Left forelimb (tissue), 1 donor: ENCODE measurements at places on chromosomes 5 and 9.

DNA sequence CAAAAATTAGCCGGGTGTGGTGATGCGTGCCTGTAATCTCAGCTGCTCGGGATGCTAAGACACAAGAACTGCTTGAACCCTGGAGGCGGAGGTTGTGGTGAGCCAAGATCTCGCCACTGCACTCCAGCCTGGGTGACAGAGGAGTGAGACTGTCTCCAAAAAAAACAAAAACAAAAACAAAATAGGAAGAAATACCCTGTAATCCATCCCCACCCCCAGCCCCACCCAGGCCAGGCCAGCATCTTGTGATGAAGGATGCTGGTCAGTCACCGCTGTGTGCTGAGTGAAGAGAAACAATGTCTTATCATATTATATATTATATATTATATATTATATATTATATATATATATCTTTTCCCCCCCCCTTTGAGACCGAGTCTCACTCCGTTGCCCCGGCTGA is 15.4 kb upstream of the CCIN start:
- DNase-seq, result no peak

- no peak for DNase-seq
These were observed 69.2 kb downstream of the FAM114A2 start for GRCh38 chr5:153969563-153969895.

GRCh38 chr5:64979531-64979930 is 210.8 kb downstream of the CWC27 start:
- no peak for DNase-seq

GRCh38 chr5:125336401-125336800 is 590.0 kb upstream of the ZNF608 start:
- DNase-seq, result no peak

DNA sequence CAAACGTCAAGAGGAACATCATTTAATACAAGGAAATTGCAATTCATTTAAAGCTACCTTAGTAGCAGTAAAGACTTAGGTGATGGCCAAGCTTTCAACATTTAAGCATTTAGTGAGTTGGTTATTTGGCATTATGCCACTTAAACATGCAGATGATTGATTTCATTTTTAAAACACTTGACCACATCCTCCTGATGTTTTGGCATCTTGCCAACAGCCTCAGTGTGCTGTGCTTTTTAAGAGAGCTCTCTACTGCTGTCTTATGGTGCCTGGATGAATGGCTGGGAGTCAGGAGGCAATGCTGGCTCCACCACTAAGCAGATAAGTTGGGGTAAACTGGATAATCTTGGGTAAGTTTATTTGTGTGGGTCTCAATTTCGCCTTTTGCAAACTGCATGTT is 364.5 kb downstream of the MAN2A1 start:
- DNase-seq, result no peak

DNA sequence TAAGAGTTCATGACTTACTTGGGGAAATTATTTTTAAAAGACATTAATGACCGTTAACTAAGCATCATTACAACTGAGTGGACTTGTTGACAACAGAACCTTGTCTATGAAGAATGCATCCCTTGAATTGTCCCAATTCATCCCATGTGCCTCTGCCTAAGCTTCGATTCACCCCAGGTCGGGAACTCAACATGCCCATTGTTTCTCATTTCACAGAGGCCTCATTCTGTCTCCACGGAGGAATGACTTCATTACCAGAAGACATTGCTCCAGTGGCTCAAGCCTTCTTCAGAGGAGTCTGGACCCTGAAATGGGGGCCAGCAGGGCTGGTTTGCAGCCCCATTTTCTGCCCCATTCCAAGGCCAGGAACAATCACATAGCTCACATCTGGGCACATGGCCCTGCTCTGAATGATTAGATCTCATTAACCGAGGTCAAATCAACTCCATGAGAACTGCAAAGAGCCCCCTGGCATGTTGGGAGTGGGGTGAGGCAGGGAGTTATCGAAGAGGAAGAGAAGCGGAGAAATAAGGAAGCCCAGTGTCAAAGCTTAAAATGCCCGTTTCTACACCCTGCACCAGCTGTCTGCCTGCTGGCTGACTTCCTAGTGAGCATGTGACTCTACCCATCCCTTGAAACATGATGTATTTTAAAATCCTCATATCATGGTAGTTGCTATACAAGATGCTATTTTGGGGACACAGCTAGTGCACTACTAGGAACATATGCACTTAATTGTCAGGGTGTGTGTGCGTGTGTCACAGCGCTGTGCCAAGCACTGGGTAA is 137.3 kb downstream of the LHFPL2 start:
- DNase-seq, result no peak

GRCh38 chr9:114316605-114317230 is 6.2 kb upstream of the ORM1 start:
- DNase-seq, result no peak
